Psoas muscle (tissue), 8 donors: ENCODE measurements at places on chromosomes 2 and 18.

DNA sequence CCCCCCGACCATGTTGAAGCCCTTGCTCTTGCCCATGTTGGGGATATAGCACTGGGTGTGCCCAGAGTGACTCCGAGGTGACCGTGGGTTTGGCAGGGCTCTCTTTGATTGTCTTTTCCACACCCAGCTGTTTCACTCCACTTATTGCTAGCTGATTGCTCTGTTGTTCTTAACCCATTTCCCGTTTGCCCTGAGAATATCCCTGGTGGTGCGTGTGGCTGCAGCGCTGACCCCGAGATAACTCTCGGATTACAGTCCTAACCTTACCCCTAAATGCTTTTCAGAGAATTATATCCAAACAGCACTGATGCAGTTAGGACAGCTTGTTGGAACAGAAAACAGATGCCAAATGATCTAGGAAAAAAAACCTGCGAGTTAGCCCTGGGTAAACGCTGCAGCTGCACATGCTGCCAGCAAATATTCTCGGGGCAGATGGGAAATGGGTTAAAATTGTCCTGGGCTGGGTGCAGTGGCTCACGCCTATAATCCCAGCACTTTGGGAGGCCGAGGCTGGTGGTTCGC lies 34.3 kb upstream of the SNORC start:
- no peaks in the 10 kb centered on the region for H3K27me3 ChIP-seq
- H3K4me3 ChIP-seq, result no peak overlapping the region
- no peak for DNase-seq
- peaks cover 96% of the 10 kb centered on the region for H3K36me3 ChIP-seq
- H3K27ac ChIP-seq, result no peak overlapping the region

GRCh38 chr18:34643989-34644388 lies 66.1 kb upstream of the DTNA start:
- no peaks in the 10 kb centered on the region for H3K27me3 ChIP-seq
- no peaks in the 10 kb centered on the region for H3K36me3 ChIP-seq
- peak overlapping the region; percentile 28 for H3K27ac ChIP-seq

- H3K27me3 ChIP-seq, result no peaks in the 10 kb centered on the region
- no peaks in the 10 kb centered on the region for H3K36me3 ChIP-seq
- H3K4me3 ChIP-seq, result no peak overlapping the region
Observed at GRCh38 chr2:120871881-120872620, 136.4 kb downstream of the GLI2 start.

GRCh38 chr2:48412443-48413250 lies 117.3 kb upstream of the STON1 start:
- H3K27ac ChIP-seq, result no peak overlapping the region
- no peak overlapping the region for H3K4me3 ChIP-seq
- no peaks in the 10 kb centered on the region for H3K27me3 ChIP-seq
- DNase-seq, result no peak
- H3K36me3 ChIP-seq, result no peaks in the 10 kb centered on the region
- peaks cover 8% of the 10 kb centered on the region for H3K4me1 ChIP-seq

DNA sequence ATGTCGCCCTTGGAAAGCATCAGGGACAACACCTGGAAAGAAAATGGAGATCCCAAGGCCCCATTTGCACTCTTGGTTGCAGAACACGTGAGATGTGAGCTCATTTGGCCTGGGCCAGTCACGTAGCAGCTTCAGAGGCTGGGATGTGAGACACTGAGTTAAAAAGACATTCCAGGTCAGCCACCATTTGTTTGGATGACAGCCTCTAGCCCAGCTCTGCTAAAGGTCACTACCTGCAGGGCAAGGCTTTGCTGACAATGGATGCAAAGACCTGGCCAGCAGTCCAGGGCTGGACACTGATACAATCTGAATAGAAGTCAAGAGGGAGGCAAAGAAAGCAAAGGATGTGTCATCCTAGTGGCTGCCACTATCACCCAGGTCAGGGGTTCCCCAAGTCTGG lies 83.9 kb upstream of the LRPPRC start:
- no peaks in the 10 kb centered on the region for H3K27me3 ChIP-seq
- DNase-seq, result no peak

GRCh38 chr2:189836644-189837043 lies 52.4 kb downstream of the PMS1 start:
- peak overlapping the region; percentile 77 for H3K27ac ChIP-seq
- peaks cover 28% of the 10 kb centered on the region for H3K4me1 ChIP-seq
- H3K4me3 ChIP-seq, result peak overlapping the region; percentile 21
- no peak for DNase-seq
- no peaks in the 10 kb centered on the region for H3K27me3 ChIP-seq

DNA sequence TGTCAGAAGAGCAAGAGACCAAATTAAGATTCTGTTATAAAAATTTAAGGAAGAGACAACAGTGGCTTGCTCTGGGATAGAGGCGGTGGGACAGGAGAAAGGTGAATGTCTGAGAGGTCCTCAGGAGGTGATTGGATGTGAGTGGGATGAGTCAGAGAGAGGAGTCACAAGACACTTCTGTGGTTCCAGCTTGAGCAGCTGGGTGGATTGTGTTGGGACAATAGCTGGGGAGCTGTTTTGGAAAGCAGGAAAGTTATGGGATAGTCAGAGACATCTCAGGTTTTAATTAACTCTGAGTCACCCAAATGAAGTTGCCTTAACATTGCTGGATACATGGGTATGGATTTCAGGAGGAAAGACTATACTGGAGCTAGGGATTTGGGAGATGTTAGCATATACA lies 218.0 kb upstream of the TRIB2 start:
- no peaks in the 10 kb centered on the region for H3K36me3 ChIP-seq
- H3K4me3 ChIP-seq, result no peak overlapping the region
- H3K27me3 ChIP-seq, result peaks cover 3% of the 10 kb centered on the region
- no peak overlapping the region for H3K27ac ChIP-seq
- DNase-seq, result no peak
- no peaks in the 10 kb centered on the region for H3K4me1 ChIP-seq

DNA sequence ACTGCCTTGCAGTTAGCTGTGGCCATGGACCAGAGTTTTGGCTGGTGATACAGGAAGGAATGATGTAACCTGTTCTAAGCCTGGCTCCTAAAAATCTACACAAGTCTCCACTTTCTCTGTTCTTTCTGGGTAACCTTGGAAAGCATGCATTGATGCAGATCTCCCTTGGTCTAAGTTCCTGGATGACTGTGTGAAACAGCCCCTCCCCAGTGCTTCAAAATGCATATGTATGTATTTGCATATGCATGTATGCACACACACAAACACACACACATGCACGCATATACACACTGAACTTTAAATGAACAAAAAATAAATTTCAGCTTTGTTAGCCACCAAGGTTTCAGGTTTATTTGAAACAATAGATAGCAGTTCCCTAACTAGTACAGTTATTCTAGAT lies 296.1 kb downstream of the OSR1 start:
- no peaks in the 10 kb centered on the region for H3K36me3 ChIP-seq
- H3K27me3 ChIP-seq, result no peaks in the 10 kb centered on the region
- DNase-seq, result no peak
- H3K4me1 ChIP-seq, result no peaks in the 10 kb centered on the region
- H3K27ac ChIP-seq, result no peak overlapping the region

- H3K27me3 ChIP-seq, result no peaks in the 10 kb centered on the region
- H3K27ac ChIP-seq, result no peak overlapping the region
- no peak overlapping the region for H3K4me3 ChIP-seq
- no peak for DNase-seq
Observed at GRCh38 chr2:199977984-199978415, 22.6 kb downstream of the MAIP1 start.
